Activated effector memory CD4-positive, alpha-beta T cell treated with anti-CD3 and anti-CD28 coated beads, Interleukin-2, amount 50 U/mL, for 16 hours (primary cell): ENCODE measurements at places on chromosomes 12 and 14.

GRCh38 chr14:75013290-75013689 is 10.6 kb downstream of the EIF2B2 start:
- DNase-seq: no peak

DNA sequence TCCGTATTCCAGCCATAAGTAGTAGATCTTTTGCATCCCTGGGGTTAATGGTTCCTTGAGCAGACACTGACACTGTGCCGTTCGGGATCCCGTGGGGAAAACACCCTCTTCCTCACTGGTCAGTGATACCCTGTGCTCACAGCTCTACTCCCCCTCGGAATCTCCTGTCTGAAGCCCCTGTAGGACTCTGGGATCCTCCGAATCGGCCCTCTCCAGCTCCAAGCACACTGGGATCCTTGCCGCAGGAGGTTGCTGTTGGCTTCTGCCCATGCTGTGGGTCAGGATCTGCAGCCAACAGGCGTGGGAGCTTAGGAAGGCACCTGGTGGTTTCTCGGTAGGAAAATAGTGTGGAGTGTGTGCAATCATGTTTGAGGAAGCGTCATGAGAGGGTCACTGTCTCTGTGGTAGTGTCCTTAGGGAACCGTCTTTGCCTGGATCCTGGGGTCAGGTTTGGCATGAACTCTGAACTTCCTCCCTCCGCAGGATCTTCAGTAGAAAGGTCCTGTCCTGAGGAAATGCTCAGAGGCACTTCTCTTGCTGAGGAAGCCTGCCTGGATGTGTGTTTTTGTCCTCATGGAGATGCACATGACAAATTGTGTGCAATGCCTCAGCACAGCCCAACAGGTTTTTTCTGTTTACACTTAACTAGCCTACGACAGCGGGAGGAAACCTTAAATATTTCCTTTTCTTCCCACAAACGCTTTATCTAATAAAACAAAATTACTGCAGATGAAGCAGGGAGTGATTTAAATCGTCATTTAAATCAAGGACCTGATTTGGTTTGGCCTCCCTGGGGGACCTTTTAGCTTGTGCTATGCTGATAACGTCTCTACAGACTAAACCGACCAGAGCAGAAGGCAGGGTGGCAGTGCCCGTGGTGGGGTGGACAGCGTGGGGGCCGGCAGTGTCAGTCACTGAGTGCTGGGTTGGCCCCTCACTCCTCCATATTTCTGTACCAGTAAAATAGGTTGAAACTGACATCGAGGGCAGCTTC is 18.7 kb downstream of the FBXL14 start:
- no peak for DNase-seq

GRCh38 chr12:76720068-76720467 is 43.8 kb upstream of the ZDHHC17 start:
- DNase-seq: no peak

DNA sequence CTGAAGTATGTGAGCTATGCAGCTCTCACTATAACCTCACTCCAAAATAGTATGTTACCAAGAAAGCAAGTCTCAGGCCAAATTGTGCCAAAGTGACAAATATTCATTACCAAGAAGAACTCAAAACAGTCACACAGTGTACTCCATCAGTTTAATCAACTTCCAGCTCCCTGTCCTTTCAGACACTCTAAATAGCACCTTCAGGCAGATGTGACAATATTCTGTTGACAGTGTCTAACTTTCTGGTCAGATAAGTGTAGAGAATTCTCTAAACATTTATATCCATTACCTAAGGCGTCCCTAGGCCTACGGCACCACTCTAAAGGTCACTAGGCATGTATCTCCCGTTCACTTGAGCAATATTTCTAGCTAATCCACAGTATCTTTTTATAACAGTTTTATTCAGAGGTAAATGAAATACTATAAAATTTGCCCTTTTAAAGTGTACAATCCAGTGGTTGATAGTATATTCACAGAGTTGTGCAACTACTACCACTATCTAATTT is 21.7 kb downstream of the CPNE8 start:
- no peak for DNase-seq
